ENCODE measurements at places on chromosomes 3 and 15.
A peak's percentile ranks its signal among the peaks of the same experiment; 100 is the strongest.

- no peak for DNase-seq
Measured at GRCh38 chr3:117586161-117586560, 876.6 kb downstream of the TUSC7 start.

- DNase-seq, result no peak
Measured at GRCh38 chr15:63920504-63921175, 86.9 kb upstream of the HERC1 start.

GRCh38 chr3:6074952-6075351 lies 786.0 kb upstream of the GRM7 start:
- DNase-seq, result no peak

GRCh38 chr3:18443665-18444594 lies 18.8 kb upstream of the SATB1 start:
- peak; percentile 15 for DNase-seq

- no peak for DNase-seq
Measured at GRCh38 chr3:191246630-191247029, 47.6 kb downstream of the OSTN start.

DNA sequence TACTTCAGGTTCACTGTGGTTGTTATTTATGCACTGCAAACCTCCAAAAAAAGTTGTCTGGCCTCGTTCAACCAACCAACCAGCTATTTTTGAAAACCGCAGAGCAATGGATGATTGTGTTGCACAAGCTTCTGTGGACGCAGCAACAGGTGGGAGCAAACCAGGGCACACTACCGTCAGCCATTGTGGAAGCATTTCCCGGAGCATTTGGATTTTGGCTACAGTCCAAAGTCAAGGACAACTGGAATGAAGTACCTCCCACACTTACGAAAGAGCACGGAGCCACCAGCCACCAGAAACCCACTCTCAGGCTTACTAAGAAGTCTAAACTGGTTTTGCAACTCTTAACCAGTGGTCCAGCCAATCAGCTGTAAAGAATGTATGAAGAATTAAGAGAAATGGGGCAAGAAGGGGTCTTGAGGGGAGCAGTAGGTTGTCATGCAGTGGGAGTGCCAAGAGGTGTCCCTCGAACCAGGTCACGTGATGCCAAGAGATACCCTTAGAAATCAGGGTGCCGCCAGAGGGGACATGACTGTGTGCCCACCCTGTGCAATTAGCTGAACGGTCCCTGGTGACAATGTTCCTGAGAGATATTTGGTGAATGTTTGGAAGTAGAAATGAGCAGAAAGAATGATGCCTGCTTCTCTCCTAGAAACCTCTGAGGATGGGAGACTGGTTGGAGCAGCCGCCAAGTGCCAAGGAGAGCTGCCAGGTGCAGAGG lies 68.9 kb upstream of the PCSK6 start:
- no peak for DNase-seq

GRCh38 chr15:39887832-39888231 lies 32.2 kb downstream of the GPR176 start:
- no peak for DNase-seq

- no peak for DNase-seq
Measured at GRCh38 chr3:184738982-184739381, 27.1 kb upstream of the MAGEF1 start.

DNA sequence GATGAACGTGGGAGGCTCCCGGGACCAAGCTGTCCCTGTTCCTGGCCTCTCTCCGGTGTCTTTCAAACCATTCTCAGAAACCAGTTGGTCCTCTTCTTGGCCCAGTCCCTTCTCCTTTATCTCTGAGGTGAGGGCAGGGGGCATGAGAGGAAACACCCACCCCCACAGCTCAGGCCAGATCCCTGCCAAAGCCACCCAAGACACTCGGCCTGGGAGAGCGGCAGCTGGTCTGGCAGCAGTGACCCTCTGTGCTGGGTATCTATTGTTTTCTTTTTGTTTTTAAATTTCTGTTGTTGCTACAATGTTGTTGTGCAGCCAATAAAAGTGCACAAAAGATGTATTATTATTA lies 27.3 kb downstream of the ACSBG1 start:
- no peak for DNase-seq

DNA sequence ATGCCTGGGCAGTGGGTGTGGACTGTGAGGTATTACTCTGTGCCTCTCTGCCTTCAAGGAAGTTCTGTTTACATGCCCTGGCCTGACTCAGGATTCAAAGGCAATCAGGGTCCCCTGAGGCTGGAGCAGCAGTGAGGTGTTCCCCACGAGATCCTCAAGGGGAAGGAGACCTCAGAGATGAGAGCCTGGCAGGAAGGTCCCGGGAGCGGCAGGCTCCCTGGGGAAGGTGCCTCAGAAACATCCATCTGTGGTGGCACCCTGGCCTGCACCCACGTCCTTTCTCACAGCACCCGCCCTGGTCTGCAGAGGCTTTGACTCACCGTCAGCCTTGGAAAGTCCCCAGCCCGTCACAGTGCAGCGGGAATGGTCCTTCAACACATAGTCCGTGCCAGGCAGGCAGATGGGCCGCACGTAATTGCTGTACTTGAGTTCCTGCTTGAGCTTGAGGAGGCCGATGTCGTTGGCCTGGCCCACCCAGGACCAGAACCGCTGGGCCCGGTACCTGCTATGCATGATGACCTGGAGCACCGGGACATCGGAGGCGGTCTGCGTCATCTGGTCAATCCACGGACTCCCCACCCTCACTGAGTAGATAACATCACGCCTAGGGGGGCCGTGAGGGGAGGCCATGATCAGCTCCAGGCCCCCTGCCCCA lies 3.6 kb downstream of the PRSS50 start:
- no peak for DNase-seq

DNA sequence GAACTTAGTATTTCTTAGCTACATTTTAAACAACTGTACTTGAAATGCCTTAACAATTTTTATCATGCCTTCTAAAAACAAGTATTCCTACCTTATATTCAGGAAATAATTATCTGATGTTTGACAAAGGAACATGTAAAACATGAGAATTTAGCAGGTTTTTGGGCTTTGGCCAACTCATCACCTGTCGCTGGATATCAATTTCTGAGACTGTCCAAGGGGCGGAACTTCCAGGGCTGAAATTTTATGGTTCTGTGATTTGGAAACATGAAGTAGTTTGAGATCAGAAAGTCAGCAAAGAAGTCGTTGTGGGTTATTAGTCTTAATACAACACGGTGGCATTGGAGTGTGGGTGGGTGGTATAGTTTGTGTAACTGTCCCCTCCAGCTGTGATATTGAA lies 282.2 kb upstream of the LRRN1 start:
- DNase-seq, result no peak

- DNase-seq, result no peak
Measured at GRCh38 chr3:17302774-17303173, 418.0 kb downstream of the PLCL2 start.

- no peak for DNase-seq
Measured at GRCh38 chr15:50577492-50577891, 31.0 kb upstream of the USP50 start.

GRCh38 chr3:27145719-27146118 lies 223.5 kb downstream of the NEK10 start:
- no peak for DNase-seq

GRCh38 chr3:167350245-167350862 lies 29.7 kb downstream of the ZBBX start:
- DNase-seq, result peak; percentile 74

DNA sequence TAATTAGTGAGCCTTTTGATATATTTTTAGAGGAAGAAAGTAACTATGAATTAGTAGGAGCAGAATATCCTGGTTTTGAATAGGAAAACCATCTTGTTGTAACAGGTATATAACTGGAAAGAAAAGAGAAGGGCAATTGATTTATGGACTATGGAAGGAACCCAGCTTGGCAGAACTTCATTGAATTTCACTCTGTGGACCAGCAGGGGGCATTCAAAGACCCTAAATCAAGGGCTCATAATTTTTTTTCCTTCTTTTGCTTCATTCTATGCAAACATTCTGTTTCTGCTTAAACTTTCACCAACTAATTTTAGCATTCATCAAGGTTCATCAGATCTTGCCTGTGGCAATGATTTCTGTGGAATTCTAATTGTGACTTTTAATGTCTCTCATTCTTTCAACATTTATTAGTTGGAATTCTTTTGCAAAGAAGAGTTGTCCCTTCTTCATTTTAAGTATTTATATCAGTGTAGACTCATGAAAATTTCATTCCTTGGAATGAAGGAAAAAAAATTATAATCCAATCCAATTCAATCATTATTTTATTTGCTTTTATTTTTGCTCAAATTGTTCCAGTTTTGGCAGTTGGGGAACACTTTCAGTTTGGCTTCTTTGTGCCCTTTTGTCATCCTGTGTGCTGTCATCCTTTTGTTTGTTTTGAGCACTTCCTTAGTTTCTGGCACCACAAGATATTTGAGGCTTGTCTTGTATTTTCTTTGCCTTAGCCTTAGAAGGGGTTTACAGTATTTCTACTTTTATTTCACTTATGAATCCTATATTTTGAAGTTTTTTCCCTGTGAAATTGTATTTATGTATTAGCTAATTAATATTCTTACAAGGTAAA lies 30.4 kb downstream of the NXPE3 start:
- DNase-seq, result peak; percentile 22

DNA sequence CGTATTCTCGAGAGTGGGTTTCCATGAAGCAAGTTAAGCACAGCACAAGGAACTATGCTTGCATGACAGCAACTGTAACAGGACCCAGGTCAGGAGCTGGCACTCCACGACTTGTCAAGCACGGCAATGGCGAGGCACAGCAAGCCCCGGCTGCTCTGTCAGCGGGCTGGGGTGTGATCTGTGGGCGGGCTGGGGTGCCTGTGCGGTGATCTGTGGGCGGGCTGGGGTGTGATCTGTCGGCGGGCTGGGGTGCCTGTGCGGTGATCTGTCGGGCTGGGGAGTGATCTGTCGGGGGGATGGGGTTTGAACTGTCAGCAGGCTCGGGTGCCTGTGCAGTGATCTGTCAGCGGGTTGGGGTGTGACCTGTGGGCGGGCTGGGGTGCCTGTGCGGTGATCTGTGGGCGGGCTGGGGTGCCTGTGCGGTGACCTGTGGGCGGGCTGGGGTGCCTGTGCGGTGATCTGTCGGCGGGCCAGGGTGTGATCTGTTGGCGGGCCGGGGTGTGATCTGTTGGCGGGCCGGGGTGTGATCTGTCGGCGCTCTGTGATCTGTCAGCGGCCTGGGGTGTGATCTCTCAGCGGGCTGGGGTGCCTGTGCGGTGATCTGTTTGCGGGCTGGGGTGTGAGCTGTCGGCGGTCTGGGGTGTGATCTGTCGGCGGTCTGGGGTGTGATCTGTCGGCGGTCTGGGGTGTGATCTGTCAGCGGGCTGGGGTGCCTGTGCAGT lies 205.7 kb downstream of the XXYLT1 start:
- DNase-seq, result no peak

DNA sequence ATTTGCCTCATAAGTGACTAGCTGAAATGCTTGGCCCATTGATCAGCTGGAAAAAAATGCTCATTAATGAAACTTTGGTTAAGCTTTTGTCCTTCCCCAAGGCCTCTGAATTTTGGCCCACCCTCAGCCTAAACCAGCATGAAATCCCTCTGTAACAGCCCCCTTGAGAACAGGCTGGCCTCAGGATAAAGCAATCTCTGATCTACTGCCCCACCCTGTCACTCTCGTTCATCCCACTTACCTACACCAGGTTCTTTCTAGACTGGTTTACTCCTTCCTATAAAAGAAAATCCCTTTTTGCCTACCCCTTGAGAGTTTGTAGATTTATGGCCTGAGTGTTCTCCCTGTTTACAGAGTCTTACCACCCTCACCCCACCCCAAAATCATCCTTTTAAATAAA lies 3.4 kb upstream of the AEN start:
- no peak for DNase-seq

DNA sequence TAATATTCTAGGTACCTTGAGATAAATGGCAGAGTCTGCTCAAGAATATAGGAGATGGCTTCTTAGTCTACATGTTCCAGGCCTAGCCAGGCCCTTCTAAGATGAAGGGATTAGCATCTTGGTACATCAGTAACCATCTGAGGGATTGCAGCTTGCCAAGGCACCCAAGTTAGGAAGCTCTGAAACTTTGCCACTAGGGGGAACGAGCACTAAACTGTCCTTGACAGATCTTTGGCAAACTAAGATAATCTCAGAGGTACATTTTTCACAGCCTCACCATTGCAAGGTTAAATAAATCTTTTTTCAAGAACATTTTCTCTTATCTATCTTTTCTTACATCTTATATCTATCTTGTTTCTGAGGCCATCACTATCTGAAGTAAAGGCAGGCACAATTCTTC lies 351.2 kb downstream of the RAP2B start:
- DNase-seq, result no peak

DNA sequence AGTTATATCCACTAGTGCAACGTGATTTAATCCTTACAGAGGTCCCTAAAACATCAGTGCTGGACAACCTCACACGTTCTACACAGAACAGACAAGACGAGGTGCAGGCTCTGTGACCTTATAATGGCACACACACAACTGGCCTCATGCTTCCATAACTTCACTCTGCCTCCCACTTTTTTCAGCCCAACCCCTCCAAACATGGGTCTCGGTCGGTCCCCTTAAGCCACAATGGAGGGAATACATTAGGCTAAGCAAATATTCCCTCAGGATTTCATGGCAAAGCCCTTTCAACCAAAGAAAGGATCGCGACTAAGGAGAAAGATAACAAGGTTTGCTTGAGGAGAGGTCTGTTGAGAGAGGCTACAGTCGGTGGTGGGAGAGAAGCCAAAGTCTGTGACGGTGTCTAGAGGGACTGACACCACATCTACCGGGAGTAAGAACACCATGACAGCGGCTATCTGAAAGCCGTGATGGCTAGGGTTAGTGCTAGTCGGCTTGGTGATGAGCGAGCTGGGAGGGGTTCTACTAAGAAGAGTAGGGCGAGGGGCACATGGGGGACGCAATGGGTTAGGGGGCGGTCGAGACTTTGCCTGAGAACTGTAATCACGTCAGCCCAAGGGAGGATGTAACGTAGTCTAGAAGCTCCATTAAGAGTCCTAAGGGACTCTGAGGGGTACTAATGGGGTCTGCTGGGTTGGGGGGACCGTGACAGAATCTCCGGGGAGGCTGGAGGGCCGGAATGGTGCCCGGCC lies 1.0 kb downstream of the MYO9A start:
- no peak for DNase-seq

DNA sequence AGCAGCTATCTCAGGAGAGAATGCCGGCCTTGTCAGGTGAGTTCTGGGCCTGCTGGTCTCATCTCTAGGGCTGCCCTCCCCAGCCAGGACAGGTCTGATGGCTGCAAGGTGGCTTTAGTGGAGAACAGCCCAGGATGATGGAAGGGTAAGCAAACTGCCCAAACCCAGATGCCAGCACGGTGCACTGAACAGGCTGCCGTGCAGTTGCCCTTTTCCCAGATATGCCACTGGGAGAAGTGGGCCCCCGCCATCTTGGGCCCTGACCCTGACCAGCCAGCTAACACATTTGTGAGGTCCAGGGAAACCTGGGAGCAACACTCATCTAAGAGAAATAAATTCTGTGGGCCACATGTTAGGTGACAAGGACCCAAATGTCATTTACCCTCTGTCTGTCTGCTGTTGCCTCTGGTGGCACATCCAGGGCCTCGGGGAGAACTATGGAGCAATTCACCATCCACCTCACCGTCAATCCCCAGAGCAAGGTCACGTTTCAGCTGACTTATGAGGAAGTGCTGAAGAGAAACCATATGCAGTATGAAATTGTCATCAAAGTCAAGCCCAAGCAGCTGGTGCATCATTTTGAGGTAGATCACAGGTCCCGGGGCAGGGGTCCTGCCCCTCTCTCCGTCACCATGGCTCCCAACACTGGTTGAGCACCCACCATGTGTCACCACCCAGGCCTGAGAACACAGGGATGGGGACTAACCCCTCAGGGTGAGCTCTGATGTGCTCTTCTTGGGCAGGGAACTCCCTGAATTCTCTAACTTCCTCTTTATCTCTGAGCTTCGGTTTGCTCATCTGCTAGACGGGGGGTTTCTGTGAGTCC lies 1.8 kb downstream of the ITIH1 start:
- DNase-seq, result no peak

GRCh38 chr3:26104851-26105251 lies 315.0 kb downstream of the OXSM start:
- no peak for DNase-seq

All from NCI-H2081 (cell line).